ENCODE measurements at places on chromosomes 16 and 17.

- DNase-seq: no peak
These were observed 778.1 kb upstream of the SOX9 start for GRCh38 chr17:71342737-71343136.

- DNase-seq: no peak
These were observed 338.3 kb downstream of the HAPSTR1 start for GRCh38 chr16:9429646-9430330.

DNA sequence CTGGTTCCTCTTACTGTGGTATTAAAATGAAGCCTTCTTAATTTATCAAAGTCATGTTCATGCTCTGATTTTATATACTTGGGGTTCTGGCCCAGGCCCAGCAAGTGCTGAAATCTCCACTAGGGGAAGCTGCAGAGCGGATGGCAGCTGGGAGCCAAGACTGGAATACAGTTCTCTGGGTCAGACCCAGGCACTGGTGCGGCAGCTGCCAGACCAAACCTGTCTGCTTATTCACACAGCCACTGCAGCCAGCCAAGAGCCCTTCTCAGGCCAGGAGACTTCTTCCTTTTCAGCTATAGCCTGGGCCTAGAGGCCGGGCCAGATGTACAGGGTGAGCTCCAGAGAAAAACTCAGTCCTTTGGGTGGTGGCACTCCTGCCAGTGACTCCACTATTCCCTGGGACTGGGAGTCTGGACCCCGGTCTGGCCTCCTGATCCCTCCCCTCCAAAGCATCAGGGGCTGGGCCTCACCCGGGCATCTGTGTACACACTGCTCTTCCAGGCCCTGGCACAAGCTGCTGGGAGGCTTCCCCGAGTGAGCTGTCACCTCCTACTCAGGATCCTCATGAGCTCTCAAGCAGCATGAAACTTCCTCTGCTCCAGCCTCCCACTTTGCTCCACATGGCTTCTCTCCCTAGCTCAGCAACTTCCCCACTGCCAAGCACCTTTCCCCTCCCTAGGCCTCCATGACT is 24.4 kb downstream of the ATP6V0D1 start:
- no peak for DNase-seq

GRCh38 chr17:60439501-60439900 is 17.2 kb downstream of the CHCT1 start:
- DNase-seq: no peak

DNA sequence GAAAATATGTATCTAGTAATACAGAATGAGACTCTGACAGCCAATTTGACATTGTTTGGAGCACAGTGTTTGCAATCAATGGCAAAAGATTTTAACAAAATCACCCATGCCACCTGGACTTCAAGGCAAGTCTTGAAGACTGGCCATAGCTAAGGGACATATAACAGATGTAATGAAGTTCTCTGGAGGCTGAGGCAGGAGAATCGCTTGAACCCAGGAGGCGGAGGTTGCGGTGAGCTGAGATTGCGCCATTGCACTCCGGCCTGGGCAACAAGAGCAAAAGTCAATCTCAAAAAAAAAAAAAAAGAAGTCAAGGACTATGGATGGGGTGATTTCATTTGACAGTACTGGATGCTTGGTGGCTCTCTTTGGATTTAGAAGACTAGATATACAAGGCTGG is 5.6 kb upstream of the BPTF start:
- no peak for DNase-seq
